NB4 (cell line): ENCODE measurements at places on chromosomes 1 and 21.

DNA sequence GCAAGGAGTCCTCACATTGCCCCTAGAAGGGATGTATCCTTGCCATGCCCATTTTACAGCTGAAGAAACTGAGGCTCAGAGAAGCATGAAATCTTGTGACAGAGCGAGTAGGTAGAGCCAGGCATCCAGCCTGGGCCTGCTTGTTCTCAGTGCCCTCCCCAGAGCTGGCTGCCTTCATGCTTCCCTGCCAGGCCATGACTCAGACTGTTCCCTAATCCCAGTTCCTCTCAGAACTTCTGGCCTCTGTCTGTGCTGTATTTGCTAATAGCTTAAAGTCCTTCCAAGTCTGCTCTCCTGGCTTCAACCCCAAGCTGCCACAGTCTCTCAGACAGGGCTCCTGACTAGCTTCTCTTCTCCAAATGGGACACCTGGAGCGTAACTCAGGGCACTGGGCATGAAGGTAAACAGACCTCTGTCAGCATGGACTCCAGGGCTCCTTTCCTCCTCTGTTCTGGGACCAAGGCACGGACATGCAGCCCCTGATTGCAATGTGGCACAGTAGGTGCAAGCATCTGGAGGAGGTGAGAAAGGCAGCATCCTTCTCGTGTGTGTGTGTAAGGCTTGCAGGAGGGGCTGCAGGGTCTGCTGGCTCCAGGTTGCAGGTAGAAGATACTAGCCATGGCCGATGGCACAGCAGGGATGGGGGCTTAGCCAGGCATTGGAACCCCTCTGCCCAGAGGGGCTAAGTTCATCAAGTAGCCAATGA lies 122.7 kb downstream of the HMGB4 start:
- no peak for DNase-seq

- no peak for DNase-seq
These were observed 75.6 kb downstream of the LMO4 start for GRCh38 chr1:87404296-87404695.

DNA sequence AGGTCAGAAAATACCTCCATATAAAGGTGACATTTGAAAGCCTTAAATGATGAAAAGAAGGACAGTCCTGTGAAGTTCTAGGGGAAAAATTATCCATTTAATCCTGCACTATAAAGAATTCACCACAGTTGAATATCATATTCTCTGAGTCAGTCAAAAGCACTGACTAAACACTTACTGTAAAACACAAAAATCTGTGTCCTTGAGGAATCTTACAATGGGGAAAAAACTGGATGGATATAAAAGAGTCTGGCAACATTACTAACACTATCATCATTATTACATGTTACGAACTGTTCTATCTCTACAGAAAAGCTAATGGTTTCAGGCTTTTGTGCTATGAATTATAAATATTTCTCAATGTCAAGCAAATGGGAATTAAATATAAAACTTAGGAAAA lies 42.4 kb upstream of the HP1BP3 start:
- no peak for DNase-seq

DNA sequence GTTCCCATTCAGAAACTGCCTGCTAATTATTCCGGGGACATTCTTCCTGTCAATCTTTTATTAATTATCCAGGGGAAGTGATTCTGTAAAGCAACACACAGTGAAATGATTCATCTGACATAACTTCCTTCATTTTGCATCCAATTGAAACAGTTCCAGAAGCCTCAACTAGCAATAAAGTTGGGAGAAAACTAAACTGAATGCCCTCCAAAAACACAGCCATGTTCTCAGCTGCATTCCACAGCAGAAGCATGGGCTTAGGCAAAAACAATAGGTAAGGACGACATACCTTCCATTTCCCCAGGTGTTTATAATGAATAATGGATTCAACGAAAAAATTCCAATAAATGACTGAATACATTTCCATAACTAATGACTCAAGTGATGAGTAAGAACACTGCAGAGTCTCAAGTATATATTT lies 36.9 kb upstream of the TARBP1 start:
- DNase-seq: peak; percentile 50

- DNase-seq: no peak
These were observed 44.5 kb upstream of the TNR start for GRCh38 chr1:175787881-175788280.

DNA sequence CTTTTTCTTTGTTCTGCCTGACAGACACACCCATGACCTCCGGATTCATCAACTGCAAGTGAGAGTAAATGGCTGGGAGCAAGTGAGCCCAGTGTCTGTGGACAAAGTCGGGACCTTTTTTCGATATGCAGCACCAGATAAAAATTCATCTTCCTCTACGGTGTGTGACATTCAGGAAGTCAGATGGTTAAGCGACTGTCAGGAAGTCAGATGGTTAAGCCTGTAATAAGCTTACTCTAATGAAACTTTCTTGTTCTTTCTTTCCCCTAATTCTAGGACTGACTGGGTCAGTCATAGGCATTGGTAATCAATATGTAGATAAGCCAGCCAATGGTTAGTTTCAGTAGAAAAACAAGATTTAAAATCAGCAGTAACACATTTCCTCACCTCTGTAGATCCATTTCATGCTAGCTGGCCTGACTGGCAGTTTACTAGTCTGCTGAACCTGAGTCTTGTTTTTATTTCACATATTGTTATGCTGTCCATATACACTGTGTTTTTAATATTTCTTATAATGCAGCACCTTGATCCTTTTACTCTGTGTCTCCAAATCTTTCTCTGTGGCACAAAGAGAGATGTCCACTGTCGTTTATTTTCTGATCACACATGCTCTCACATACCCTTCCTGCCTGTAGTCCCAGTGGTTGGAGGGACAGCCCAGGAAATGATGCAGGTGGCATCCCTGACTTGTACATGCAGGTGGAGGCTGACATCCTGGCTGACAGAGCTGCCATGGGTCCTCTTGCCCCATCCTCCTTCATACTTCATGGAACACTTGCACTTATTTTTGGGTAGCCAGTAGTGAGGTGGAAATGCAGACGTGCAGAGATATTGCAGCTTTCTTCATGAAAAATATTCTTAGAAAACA lies 115.8 kb downstream of the VPS13D start:
- DNase-seq: peak; percentile 7

GRCh38 chr1:215131291-215131690 lies 48.8 kb downstream of the KCNK2 start:
- no peak for DNase-seq

GRCh38 chr1:185911978-185912377 lies 177.8 kb downstream of the HMCN1 start:
- no peak for DNase-seq

DNA sequence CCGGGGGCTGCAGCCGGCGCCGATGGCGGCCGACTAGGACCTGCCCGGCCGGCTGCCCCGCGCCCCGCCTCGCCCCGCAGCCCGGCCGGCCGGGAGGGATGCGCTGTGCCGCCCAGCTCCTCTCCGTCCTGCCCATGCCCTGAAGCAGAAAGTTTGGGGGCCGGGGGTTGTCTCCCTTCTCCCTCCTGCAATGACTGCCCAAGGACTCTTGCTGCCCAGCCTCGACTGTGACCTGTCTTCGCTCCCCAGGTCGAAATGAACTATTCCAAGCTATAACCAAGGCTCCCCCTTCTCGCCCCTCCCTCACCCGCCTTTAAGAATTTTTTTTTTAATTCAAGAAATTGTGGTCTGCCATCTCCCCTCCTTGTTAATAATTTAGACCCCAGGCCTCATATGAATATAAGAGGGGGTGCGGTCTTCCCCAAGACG lies 361 bp downstream of the TMCC2 start:
- DNase-seq: peak; percentile 21

DNA sequence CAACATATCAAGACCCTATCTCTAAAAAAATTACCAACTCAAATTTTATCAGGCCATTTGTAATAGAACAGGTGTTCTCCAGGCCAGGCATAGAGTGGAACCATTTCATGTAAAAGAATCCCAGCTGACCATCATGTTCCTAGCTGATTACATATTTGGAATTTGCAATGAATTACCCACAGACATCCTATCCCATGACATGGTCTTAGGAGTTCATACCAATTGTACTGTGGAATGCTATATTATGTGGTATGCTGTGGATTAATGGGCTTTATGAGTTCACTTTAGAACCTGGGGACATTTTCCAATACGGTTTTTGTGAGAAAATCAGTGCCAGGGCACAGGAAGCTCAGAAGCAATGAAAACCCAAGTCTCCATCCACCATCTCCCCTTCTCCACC lies 110.3 kb downstream of the ZNF281 start:
- no peak for DNase-seq

GRCh38 chr1:181142096-181142958 lies 53.8 kb downstream of the IER5 start:
- peak; percentile 88 for DNase-seq

GRCh38 chr1:3337798-3338724 lies 116.4 kb upstream of the ARHGEF16 start:
- DNase-seq: no peak

DNA sequence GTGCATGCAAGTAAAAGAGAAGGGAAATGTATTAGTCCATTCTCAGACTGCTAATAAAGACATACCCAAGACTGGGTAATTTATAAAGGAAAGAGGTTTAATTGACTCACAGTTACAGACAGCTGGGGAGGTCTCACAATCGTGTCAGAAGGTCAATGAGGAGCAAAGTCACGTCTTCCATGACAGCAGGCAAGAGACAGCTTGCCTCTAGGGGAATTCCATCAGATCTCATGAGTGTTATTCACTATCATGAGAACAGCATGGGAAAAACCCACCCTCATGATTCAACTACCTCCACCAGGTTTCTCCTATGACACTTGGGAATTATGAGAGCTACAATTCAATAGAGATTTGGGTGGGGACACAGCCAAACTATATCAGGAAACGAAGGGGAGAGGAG lies 8.1 kb downstream of the KRTAP21-3 start:
- DNase-seq: no peak

DNA sequence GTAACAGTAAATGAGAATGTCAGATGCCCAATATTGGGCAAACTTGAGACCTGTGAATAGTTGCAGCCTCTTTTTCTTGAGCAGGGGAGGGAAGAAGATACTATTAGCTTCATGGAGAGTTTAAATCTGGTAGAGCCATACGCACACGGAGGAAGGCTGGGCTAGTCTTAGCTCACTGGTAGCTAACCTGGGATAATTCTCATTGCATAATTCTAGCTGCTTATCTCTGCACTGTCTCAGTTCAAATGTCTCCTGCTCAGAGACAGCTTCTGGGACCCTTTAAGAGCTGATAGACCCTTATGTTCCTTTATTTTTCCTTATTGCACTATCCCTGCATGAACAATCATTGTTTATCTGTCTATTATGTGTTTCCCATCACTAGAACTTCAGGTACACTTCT lies 8.4 kb downstream of the C1orf87 start:
- DNase-seq: no peak

DNA sequence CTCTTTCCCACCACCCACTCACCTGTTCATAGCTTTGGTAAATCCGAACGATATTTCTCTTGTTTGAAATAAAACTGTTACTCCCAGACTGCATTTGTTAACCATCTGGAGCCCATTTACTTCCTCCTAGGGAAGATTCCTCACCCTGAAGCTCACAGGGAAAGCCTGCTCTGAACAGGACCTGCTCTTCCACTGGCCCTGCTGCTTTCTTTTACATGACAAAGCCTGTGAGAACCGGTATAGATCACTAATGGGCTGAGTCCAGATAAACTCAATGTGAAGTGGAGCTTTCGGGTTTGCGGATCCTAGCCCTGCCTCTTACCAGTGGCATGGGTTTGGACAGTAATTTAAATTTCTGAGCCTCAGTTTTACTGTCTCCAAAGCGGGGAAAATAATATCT lies 45.2 kb downstream of the FAM163A start:
- no peak for DNase-seq

DNA sequence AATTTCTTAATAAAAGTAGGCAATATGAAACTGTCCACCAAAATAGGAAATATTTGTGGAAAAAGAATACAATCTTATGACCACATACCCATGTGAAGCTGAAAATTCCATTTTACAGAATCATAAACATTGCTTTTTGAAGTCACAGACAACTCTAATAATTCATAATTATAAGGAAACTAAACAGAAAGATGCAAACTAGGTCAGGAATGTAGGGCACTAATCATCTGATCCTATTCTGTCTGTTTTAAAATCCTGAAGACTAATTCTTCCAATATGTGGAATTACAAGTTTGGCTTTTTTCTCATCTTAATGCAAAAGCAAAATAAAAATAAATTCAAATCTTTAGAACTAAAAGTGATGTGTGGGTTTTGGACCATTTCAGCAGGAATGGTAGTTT lies 528.6 kb downstream of the LTN1 start:
- DNase-seq: no peak

GRCh38 chr1:3627515-3628253 lies 2.9 kb downstream of the TPRG1L start:
- no peak for DNase-seq

DNA sequence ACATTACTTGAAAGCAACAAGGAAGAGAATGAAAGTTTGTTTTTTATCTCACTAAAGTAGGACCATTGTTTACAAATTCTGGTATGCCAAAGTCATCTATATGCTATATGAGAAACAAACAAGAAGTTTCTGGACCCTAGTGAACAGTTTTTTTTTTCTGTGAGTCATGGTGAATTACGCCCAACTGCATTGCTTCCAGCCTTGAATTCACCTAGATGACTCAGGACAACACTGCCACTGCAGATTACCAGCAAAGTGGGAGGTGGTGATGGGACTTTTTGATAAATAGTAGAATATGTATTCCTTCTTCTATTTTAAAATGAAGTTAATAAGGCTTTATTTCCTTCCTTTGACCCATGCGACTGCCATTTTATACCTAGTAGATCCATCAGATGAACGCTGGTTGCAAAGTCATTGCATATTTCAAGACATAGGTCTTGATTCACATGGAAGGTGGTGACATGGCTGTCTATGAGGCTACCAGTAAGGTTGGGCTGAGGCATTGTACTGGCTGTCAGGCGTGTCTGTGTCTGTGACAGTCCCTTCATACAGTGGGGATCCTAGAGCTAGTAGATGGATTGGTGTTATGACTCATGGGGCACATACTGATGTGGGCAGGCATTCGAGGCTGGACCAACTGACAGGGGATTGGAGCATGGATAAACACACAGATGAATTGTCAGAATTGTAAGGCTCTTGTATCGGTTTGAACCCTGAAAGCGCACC lies 49.1 kb upstream of the APOBEC4 start:
- no peak for DNase-seq

DNA sequence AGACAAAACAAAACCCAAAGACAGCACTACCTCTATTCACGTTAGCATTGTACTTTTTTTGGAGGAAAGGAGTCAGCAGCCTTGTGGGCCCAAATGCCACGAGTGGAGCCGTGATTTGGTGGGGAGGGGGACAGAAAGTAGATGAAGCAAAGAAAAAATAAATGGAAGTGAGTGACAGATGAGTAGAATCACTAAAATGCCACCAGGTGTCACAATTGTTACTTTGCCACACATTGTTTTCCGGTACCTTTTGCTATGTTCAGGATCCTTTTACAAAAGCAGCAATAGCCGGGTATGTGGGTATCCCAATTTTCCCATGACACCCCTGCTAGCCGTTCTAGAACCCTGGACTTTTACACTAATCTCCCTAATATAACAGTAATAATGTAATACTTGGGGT lies 85.0 kb upstream of the AK4 start:
- DNase-seq: no peak
